ENCODE measurements at places on chromosomes 1 and 21.
A peak's percentile ranks its signal among the peaks of the same experiment; 100 is the strongest.

GRCh38 chr1:183911285-183911684 lies 106.4 kb downstream of the RGL1 start:
- DNase-seq: peak; percentile 76

DNA sequence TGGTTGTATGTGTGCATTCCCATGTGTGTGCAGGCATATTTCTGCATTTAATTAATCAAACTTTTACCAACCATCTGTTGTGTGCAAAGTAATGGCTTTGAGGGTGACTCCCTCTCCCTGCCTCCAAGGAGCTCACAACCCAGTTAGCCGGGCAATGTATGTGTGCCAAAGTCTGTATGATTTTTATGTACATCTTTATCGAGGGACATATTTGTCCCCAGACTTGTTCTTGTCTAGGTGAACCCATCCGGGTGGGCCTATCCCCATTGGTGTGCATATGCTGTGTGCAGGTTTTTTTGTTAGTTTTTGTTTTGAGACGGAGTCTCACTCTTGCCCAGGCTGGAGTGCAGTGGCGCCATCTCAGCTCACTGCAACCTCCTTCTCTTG lies 1.8 kb downstream of the SYTL1 start:
- DNase-seq: peak; percentile 24

DNA sequence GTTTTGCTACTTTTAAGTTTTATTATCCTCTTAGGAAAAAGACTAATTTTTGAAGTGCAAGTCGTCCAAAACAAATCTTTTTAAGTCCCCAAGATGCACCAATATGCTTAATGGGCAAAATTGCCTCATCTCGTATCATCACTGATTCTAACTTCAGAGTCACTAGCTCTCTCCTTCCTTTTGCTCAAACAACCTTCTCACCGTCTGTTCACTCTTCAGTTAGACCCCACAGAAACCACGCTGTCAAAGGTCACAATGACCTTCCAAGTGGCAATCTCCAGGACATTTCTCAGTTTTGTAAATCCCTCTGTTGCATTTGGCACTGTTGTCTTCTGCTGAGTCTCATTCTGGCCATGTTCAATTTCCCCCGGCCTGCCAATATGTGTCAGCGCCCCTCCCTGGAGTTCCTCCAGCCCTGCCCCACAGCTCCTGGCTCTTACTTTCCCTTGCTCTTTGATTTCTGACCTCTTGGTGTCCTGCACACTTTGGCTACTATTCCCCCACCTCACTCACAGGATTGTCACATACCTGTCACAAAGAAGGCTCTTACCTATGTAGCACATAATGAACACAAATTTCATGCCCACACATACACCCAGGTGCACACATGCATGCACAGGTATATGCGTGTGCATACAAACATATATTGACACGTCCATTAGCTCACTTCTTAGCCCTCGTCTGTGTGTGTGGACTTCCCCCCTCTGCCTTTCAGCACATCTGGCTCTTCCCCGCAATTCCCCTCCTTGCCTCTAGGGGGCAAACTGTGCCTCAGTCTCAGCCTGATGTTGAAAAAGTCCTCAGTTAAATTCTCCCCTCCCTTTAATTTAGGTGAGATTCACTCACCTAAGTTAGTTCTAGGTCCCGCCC lies 354.0 kb upstream of the DUSP10 start:
- peak; percentile 51 for DNase-seq

DNA sequence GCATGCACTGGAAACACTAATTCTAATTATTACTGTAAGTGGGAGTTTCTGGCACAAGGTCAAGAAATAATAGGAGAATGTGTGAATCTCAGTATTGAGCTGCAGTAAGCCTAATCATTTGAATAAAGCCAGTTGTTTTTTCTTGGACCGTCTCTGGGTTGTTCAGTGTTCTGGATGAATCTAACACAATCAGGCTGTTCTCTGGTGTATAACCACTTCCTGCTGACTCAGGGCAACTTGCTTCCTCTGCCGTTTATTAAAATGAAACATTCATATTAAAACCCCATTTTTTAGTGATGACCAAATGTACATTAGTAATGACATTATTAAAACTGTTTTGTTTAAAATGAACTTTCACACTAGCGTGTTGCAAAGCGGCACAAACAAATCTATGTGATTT lies 273.1 kb upstream of the SNX7 start:
- DNase-seq: no peak

DNA sequence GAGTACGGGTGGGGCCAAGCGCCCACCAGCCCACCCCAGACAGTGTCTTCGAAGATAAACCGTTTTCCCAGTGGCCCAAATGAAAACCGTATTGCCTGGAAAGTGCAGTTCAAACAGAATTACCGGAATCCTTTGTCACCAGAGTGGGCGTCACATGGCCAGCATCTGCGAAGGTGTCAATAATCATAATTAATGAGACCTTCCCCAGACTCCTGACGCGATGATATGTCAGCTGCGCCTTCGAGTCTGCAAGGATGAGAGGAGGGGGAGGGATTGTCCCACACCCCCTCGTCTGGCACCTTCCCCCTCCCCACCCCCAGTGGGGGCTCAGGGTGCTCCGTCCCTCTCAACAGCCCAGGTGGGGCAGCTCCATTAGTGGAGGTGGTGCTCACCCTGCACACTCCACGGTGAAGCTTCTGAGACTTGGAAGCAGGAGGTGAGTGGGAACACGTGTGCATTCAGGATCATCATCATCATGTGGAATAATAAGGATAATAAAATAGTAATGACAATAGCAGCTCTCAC lies 215.1 kb downstream of the PTPRU start:
- DNase-seq: no peak
